ENCODE measurements at places on chromosomes 6 and 20. TPM values are rescaled to one million over a fixed set of nuclear protein-coding genes. Genes with fewer than 3 reads are reported as not detected.

Gene C6orf132
- 30.8 TPM for total RNA-seq

Gene UNC5CL
- total RNA-seq, result 1.6 TPM

Gene MEP1A
- total RNA-seq, result not detected

Gene BPIFB2
- not detected for total RNA-seq

DNA sequence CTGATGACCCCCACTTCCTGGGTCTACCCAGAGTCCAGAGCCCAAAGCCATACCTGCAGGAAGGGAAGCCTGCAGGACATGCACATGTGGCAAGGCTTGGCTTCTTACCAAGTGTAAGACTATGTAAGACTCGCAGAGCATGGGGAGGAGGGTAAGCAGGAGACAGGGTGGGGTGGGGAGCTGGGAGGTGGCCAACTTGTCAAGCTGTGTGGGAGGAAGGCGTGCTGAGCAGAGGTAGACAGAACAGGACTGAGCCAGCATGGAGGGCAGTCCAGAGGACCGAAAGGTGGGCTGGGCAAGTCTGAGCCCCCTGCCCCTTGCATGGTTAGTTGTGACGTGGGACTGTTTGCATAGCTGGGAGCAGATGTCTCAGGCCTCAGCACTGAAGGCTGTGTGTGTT, 53.4 kb upstream of the RNF24 start:
- no peak for DNase-seq

Gene ZC3H12D
- 1.5 TPM for total RNA-seq

- no peak for DNase-seq
These were observed 8.9 kb downstream of the TIAM2 start for GRCh38 chr6:155004017-155004416.

- no peak for DNase-seq
These were observed 128.1 kb downstream of the FYN start for GRCh38 chr6:111745186-111745585.
